Lung microvascular endothelial cell (primary cell): ENCODE measurements at places on chromosomes 2 and 18.

DNA sequence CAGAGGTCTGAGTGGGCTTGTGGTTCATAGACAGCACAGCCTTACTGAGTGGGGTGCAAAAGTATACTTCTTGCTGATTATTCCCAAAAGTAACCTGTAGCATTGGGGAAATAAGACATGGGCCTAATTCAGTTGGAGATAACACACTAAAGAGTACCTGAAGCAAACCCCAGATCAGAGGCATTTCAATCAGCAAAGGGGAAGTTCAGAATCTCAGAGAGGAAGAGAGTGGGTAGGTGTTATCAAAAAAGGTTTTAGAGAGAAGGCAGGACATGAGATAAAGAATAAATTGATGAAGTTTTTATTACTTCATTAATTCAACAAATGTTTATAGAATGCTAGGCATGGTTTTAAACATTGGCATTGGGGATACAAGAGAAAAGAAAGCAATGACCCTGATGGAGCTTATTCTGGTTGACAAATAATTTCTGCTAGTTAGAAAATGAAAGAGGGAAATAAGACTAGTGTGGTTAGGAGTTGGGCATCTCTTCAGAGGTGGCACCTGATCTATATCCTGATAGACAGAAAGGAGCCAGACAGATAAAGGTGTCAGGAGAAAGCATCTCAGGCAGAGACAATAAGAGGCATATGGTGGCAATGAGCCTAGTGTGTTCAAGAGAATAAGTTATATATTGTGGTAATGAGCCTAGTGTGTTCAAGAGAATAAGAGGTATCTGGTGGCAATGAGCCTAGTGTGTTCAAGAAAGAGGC is 153.8 kb upstream of the SETBP1 start:
- DNase-seq = no peak

DNA sequence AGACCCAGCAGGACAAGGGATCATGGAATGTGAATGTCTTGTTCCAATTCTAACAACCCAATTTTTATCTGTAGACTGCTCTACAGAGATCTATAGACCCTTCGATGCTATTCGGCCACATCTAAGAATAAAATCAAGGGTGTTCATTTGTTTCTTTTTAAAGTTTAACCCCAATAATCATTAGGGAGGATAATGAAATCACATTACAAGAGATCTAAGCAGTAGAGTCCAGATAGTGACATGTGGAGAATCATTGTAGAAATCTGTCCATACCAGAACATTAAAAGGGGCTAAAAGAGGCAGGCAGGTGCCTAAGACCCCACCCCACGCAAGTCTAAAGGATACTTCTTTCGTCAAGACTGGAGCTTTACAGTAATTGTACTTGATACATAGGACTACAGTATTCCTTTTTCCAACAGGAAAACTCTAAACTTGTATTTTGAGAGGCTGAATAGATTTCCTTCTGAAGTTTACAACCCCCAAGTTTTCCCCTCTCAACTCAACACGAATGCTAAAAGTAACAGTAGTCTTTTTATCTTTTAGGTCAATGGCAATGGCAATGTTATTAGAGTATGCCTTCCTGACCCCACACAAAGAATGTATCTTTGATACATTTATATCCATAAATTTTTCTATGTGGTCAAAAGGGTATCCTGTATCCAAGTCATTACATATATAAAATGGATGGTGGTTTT is 183.7 kb downstream of the TCF4 start:
- no peak for DNase-seq

DNA sequence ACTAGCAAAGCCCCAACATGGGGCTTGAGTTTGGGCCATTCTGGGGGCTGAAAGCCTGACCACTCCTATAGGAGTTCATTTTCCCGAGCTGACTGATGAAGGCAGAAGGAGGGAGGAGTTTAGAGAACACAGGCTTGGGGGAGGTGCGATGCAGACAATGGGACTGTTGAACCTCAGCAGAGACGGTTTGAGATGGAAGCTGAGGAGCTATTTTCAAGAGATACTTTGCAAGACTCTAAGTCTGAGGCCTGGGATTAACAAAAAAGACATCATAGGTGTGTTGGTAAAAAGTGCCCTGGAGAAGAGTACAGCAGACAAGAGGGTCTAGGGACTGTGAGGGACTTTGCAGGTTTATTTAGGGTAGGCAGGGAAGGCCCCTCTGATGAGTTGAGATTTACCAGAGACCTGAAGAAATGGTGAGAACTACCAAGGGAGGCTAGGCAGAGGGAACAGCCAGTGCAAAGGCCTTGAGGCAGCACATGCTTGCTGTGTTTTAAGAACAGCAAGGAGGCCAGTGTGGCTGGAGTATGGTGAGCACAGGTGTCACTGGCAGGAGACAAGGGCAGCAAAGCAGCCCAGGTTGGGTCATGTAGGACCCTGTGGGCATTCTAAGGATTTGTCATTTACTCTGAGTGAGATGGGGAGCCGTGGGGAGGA is 31.6 kb downstream of the PCBP1 start:
- peak; percentile 47 for DNase-seq

GRCh38 chr2:196590286-196590685 is 49.2 kb upstream of the CCDC150 start:
- DNase-seq = no peak

- DNase-seq = no peak
Measured at GRCh38 chr18:28411806-28412205, 234.9 kb upstream of the CDH2 start.

GRCh38 chr2:37230581-37230980 is 815 bp downstream of the CEBPZ start:
- DNase-seq = peak; percentile 23

- DNase-seq = no peak
Measured at GRCh38 chr2:21270708-21271122, 146.9 kb downstream of the TDRD15 start.

- DNase-seq = no peak
Measured at GRCh38 chr2:60321816-60322215, 231.6 kb downstream of the BCL11A start.

GRCh38 chr2:215979620-215980019 is 33.7 kb downstream of the MREG start:
- no peak for DNase-seq

DNA sequence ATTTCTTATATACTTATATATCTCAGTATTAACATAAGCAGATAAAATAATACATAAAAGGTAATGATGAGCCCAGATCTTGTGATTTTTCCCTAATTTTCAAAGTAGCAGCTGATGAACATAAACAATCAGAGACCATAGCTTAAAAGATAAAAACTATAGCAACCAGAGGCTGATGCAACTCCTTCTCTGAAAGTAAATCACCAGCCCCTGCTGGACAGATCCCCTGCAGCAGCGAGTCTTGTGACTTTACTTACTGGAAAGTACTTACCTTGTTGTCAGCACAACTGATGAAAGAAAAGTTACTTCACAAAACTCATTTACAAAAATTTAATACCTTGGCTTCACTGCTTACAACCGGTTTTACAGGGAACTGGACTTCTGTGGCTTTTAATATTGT is 67.3 kb downstream of the GORASP2 start:
- no peak for DNase-seq

DNA sequence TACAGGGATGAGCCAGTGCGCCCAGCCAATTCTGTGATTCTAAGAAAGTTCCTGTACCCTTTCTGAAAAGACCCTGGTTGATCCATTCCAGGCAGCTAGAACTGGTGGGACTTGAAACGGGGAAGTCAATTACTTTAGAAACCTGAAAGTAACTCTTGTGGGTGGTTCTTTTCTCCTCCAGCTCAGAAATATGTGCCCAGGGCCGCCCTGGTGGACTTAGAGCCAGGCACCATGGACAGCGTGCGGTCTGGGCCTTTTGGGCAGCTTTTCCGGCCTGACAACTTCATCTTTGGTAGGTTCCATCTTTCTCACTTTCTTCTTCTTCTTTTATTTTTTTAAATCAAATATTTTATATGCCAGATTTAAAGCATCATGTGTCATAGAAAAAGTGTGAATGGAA is 2.7 kb downstream of the TUBB6 start:
- DNase-seq = no peak

- DNase-seq = no peak
Measured at GRCh38 chr18:74942319-74942910, 266.5 kb downstream of the PTGR3 start.

- DNase-seq = no peak
Measured at GRCh38 chr2:212891580-212891979, 259.8 kb downstream of the IKZF2 start.

- DNase-seq = no peak
Measured at GRCh38 chr2:33241581-33241980, 234.9 kb upstream of the RASGRP3 start.

DNA sequence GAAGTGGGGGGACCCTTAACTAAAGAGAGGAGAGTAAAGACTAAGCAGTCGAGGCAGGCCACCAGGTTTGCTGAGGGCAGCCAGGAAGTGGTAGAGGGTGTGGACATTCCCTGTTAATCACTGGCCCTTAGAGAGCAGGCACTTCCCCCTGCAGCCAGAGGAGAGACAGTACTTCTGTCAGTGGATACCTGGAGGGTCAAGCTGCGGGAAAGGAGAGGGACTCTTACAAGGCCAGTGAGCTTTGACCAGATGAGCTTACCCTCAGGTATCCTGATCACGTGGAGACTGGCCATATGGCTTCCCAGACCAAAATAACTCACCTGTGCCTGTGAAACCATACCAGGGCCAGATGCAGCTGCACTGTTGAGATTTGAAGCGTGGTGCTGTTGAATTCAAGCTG is 28.6 kb downstream of the ITGA6 start:
- DNase-seq = no peak

- no peak for DNase-seq
Measured at GRCh38 chr2:153543635-153544071, 65.1 kb upstream of the RPRM start.
